Body of pancreas (tissue), 4 donors: ENCODE measurements at places on chromosomes 6 and 20.

DNA sequence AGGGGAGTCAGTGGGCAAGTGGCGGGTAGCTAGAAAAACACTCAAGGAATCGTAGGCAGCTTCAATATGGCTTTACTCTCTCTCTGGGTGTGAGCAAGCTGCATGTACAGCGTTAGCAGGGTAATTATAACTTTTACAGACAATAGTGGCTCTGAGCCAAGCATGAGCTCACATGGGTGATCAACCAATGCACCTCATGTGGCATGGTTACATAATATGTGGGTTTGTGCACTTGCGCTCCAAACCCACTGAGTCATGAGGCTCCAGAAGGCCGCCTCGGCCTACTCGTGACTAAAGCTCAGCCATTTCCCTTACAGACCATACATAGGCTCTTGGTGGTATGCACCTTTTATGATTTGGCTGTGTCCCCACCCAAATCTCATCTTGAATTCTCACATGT is 78.4 kb upstream of the FBXL4 start:
- no peak for DNase-seq

DNA sequence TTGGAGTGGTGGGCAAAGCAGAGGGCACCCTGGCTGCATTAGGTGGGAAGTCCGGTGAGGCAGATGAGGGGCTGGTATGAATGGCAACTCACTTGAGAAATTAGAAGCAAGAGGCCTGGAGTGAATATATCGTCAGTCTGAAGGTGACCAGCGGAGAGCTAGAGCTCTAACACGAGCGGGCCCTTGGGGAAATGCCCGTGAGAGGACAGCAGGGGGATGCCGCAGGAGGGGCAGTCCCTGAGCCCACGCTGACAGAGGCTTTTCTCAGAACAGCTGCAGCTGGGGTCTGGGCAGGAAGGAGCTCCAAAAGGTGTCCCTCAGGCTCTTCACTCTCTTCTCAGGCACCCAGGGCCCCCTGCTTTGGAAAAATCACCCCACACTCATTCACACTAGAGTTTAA is 32.0 kb upstream of the CD93 start:
- no peak for DNase-seq

DNA sequence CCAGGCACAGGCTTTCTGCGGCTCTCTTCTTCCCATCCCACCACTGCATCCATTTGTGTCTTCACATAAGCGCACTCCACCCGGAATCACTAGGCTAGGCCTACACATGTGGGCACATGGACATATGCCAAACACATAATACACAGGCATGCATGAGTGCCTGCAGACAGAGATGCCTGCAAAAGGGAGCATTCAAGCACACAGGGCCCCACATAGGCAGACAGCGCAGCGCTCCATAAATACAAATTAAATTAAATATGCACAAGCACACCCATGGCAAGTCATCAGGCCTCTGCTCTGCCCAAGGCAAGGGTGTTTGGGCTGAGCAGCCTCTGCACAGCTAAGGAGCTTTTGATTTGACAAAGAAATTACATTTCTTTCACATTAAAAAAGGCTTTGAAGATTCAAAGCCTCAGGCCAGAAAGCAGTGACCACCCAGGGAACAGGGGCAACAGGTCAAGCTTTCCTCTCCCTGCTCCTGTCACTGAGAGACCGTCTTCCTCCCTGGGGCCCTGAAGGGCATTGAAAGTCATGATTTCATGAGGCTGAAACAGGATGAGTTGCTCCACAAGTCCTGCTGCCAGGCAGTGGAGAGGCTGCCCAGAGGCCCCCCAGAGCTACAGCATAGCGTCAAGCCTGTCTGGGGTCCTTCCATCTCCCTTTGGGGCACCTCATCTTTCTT is 134.2 kb upstream of the LRFN2 start:
- DNase-seq, result no peak

GRCh38 chr6:75609639-75610590 is 8.2 kb downstream of the SENP6 start:
- no peak for DNase-seq

DNA sequence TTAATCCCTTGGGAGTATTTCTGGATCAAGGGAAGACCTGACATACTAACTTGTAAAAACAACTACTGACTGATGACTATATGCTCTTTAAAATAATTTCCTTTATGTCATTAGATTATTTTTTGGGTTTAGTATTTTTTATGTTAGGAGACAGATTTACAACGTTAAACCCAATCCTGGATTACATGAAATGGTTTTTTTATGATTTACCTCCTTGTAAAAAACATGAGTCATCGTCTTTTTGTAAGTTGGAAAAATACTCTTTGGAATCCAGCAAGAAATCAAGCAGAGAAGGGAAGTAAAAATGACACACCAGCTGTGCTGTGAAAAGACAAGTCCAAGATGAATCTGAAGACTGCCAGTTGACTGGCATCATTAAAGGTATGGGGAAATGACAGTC is 6.7 kb downstream of the STK4 start:
- DNase-seq, result no peak
